Activated naive CD4-positive, alpha-beta T cell (primary cell): ENCODE measurements at places on chromosomes 7 and 10.

DNA sequence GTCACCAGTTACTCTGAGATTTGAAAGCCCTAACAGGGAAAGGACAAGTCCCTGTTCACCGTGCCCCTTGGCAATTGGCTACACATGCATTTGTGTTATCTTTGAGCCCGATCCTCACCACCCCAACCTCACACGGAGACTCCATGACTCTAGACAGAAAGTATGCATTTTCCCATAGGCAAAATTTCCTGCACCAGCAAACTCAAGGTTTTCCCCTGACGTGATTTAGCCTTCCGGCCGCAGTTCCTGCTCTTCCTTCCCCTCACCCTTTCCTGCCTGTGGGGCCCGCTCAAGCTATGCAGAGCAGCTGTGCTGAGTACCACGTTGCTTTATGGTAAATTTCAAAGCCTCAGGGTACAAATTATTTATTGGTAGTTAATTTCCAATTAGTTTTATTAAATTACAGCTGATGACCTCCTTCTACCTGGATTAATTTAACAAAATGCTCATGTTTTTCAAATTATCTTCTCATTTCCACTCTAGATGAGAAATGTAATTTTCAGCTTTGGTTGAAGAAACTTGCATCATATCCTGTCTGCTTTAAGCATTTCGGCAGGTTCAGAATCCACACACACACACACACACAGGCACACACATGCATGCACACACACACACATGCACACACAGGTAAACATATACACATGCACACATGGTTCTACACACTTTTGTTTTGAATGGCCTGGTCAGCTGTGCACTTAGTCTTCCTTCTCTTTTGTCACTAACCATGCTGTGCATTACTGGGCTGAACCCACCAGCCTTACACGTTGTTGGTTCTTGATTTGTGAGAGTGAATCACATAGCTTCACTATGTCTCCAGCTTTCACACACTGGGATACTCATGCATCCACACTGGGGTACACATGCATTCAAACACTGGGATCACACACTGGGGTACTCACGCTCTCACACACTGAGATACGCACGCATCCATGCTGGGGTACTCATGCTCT, 283.1 kb upstream of the PITRM1 start:
- DNase-seq = no peak

- no peak for DNase-seq
Observed at GRCh38 chr7:44398511-44398911, 73.1 kb upstream of the CAMK2B start.

DNA sequence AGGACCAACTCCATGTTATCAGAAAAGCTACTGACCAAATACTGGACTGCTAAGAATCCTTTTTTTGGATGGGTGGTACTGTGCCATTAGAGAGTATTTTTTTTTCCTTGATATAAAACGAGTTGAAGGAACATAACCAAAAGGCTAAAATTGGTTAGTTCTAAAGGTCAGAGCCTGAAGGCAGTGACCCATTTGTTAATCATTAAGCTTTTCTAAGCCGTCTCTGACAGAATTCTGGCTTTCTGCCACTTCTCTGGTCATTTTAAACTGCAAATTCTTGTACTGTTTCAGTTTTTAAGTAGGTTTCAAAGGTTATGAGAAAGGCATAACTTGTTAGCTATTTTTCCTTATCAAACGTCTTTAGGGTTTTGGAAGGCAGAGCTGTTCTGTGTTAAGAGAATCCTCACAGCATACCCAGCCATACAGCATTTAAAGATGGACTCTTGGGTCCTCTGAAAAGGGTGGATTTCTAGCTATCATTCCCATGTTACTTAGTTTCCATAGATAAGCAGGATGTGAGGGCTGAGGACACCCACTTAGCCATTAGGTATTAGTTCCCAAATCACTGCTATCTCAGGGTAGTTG, 196.8 kb downstream of the RNLS start:
- DNase-seq = no peak

DNA sequence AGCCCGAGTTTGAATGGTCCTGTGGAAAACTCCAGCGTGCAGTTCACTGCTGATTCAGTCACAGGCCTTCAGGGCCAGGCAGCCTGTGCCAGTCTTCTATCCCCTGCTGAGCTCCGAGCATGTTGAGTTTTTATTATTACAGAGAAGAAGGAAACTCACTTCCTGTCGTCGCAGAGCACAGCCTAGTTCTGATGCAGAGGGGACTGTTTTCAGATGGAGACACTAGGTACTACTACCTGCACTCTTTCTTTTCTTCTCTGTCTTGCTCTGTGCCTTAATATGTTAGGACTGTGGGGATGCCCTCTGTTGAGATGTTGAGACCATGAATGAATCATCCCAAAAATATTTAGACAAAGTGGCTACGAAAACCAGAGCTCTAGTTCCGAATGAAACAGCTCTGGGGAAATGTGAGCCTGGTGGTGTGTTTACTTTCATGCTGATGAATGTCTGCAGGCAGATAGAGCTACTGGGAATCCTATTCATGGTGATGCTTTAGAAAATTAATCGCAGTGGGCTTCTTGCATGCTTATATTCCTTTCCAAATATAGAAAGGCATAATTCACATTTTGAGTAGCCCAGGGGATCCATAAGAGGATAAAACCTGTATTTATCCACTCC, 29.6 kb downstream of the CASP7 start:
- DNase-seq = no peak

DNA sequence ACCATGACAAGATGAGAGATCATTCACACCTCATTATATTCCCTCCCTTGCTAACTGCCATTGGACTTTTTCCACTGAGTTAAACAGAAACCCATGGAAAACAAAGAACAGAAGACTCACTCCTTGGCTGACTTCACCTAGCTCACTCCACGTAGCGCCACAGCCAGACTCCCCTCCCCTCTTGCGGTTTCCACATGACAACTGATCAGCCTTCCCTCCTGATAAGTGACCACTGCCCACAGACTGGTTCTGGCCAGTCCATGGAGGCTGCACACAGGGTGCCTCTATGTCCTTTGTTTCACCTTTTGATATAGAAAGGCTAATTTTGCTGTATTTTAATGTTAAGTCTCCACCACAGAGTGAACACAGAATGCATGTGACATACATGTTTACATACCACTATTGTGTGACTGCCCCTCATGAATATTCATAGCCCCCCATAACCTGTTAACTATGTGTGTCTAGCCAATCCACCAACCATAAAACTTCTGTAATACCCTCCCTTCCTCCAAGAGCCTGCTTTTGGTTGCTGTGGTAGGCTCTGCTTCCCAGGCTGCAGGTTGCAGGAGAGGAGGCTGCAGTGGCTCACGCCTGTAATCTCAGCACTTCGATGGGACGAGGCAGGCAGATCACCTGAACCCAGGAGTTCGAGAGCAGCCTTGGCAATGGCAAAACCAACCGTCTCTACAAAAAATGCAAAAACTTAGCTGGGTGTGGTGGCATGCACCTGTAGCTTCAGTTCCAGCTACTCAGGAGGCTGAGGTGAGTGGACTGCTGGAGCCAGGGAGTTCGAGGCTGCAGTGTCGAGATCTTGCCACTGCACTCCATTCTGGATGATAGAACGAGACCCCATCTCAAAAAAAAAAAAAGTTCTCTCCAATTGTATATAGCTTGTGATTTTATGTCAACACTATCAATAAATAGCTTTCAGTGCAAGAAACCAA, 10.0 kb upstream of the IFIT5 start:
- DNase-seq = no peak

- no peak for DNase-seq
Observed at GRCh38 chr7:27242555-27243339, at the start of gene EVX1. EVX1 (plus strand) TSS chr7:27242802; CDS start chr7:27243031, 229 bp downstream.

GRCh38 chr7:151122796-151123157, 36.5 kb downstream of the AGAP3 start:
- no peak for DNase-seq

GRCh38 chr10:132459301-132460003, 62.5 kb downstream of the PWWP2B start:
- no peak for DNase-seq
